Thymus (tissue), 14 donors: ENCODE measurements at places on chromosomes 6 and 20. TPM values are rescaled to one million over a fixed set of nuclear protein-coding genes. Genes with fewer than 3 reads are reported as not detected.
A peak's percentile ranks its signal among the peaks of the same experiment; 100 is the strongest.

DNA sequence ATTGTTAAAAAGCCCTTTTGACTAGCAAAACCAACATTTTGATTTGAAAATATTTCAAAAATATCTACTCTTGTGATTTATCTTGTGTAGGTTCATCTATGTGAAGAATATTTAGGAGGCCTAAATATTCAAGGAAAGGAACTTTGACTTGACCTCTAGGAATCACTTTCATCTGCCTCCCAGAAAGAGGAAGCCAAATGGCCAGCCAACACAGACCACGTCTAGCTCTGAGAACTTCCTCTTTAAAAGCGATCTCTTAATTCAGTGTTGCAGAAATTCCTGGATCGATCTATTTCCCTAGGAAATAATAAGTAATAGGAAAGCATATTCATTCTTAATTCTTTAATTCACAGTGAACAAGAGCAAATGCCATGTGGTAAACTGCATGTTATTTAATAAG is 9.6 kb upstream of the MOXD1 start:
- no peak for DNase-seq
- no peaks in the 10 kb centered on the region for H3K27me3 ChIP-seq
- H3K4me3 ChIP-seq = no peak overlapping the region
- H3K36me3 ChIP-seq = no peaks in the 10 kb centered on the region
- no peak overlapping the region for H3K27ac ChIP-seq

DNA sequence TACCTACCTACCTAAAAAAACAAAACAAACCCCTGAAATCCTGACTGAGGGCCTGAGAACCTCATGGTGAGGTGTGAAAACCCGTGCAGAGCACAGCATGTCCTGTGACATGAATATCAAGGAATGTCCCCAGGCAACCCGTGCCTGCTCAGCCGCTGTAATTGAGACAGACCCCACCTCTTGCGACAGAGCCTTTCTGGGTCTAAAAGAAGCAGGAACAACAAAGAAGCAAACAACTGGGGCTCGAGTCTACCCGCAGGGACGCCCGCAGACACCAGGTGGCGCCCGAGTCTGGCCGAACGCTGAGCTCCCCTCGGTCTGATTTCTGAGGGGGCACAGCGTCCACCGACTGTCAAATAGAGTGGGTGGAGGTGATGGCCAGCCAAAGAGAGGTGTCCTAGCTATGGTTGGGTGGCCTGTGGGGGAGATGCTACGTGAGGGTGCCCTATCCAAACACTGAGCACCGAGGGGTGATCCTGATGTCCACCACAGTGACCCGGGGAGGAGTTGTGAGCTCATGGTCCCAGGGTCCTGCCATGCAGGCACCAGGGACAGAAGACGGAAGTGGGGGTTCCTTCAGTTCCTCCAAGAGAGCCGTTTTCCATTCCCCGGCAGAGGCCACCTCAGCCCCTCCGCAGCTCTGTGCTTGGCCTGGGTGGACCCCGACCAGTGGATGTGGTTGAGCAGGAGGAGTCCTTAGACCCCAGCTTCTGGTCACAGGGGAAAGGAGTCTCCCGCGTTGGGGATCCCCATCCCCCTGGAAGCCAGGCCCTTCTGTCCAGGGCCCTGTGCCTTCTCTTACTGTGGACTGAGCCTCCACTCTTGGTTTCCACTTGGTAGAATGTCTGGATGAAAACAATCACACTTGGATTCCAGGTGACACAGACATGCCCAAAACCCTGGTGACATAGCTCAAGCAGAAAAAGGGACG is 268.2 kb downstream of the CDC5L start:
- peak; percentile 56 for DNase-seq
- H3K4me1 ChIP-seq = no peaks in the 10 kb centered on the region
- H3K4me3 ChIP-seq = no peak overlapping the region
- no peaks in the 10 kb centered on the region for H3K27me3 ChIP-seq

DNA sequence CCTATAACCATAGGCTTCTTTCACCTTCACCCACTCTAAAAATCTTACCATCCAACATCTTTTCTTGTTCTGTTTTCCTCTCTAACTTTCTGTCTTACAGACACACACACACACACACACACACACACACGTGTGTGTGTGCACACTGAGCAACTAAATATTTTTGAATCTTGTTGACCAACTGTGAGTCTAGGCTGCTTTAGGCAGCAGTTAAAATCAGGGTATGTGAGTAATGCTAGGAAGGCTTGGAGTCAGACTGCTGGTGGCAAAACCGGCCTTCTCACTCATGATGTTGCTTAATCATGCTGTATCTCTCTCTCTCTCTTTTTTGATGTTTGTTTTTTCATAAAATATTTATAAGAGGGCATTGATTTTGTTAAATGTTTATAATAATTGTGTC is 103.1 kb upstream of the TBX18 start:
- DNase-seq = no peak
- H3K36me3 ChIP-seq = no peaks in the 10 kb centered on the region
- no peak overlapping the region for H3K27ac ChIP-seq
- no peak overlapping the region for H3K4me3 ChIP-seq
- no peaks in the 10 kb centered on the region for H3K27me3 ChIP-seq

DNA sequence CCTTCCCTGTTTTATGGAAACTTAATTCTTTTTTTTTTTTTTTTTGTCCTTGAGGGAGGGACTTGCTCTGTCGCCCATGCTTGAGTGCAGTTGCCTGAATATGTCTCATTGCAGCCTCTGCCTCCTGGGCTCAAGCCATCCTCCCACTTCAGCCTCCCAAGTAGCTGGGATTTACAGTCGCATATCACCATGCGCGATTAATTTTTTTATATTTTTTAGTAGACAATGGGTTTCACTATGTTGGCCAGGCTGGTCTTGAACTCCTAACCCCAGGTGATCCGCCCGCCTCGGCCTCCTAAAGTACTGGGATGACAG is 654 bp downstream of the TMEM14C start:
- H3K36me3 ChIP-seq = peaks cover 13% of the 10 kb centered on the region
- H3K4me3 ChIP-seq = peak overlapping the region; percentile 59
- peak overlapping the region; percentile 80 for H3K27ac ChIP-seq
- DNase-seq = no peak
- H3K4me1 ChIP-seq = peaks cover 9% of the 10 kb centered on the region

DNA sequence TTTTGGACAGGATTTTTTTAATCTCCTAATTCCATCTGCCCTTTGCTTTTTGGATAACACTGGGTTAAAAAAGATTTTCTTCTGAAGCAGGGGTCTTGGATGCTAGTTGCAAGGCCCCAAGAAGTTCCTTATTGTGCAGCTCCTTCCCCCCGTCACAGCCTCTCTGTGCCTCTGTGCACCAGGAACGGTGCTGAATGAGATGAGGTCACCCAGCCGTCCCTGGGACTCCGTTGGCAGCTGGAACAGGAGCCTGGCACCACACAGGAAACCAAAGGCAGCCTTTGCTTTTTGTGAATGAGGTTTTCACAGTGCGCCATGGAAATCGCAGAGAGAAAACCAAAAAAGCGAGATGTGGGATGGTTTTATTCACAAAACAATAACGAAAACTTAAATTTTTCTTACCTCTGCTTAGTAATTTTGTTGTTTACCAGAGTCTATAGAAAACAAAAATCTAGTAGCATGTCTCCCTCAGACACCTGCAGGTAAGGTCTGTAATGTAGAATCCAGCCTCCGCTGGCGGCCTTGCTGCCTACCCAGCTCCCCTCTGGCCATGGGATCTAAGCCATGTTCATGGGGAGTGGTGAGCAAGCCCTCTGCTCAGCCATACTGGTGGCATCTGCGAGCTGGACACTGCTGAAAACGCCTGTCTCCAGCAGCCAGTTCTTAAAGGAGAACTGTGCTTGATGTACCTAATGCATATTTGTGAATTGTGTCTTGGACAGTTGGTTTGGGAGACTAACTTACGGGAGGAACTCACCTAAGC is 40.4 kb upstream of the SYNJ2 start:
- no peaks in the 10 kb centered on the region for H3K27me3 ChIP-seq
- H3K4me1 ChIP-seq = no peaks in the 10 kb centered on the region
- H3K36me3 ChIP-seq = peaks cover 9% of the 10 kb centered on the region
- H3K4me3 ChIP-seq = no peak overlapping the region
- H3K27ac ChIP-seq = no peak overlapping the region

- no peaks in the 10 kb centered on the region for H3K36me3 ChIP-seq
- H3K27ac ChIP-seq = no peak overlapping the region
- H3K27me3 ChIP-seq = no peaks in the 10 kb centered on the region
- H3K4me1 ChIP-seq = no peaks in the 10 kb centered on the region
These were observed 668.2 kb downstream of the DHX35 start for GRCh38 chr20:39630215-39630908.

DNA sequence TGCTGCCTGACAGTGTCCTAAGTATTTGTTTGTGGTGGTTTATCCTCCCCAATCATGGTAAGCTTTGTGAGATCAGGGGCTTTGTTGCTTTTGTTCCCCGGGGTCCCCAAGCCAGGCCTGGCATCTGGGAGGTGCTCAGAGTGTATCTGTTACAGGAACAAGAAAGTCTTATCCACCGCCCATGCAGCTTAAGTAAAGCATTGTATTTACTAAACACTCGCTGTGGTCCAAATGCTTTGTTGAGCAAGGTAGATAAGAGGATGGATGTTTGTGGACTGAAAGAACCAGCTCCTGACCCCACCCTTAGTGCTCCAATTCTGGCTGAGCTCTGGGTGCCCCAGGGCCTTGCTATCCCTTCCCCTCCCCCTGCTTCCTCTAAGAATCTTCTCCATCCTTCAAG is 19.8 kb upstream of the TFAP2C start:
- H3K36me3 ChIP-seq = no peaks in the 10 kb centered on the region
- H3K4me1 ChIP-seq = no peaks in the 10 kb centered on the region
- no peak overlapping the region for H3K27ac ChIP-seq
- no peak overlapping the region for H3K4me3 ChIP-seq
- H3K27me3 ChIP-seq = no peaks in the 10 kb centered on the region
- DNase-seq = no peak

DNA sequence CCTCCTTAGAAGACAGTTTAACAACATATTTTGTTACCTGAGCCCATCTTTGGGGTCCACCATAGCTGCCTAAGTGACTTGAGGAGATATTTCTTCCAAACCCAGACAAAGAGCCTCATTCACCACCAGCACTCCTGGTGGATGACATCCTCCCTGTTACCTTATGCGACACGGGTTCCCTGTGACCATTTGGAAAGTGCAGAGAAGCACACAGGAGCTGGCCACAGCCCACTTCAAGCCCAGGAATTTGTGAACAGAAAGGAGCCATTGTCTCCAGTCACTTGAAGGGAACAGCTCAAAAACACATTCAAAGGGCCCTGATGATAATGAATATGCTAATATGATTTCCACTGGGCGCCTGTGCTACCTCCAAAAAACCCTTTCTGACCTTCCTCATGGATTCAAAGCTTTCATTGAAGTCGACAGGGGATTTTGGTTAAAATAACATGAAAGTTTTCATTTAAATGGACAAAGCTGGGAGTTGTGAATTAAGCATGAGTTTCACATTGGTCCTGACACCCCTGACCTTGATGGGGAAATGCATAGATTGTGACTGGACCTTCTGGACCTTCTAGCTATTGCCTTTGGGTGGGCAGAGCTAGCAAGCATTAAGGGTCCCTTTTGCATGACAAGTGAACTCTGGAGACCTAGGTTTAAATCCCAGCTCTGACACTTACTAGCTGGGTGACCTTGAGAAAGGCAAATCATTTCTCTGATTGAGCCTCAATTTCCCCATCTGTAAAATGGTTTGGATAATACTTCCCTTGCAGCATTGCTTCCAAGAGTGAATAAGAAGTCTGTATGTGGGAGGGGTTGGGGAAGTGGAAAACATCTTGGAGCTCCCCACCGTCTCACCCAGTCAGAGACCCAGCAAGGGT is 83.3 kb upstream of the SIRPA start:
- peaks cover 7% of the 10 kb centered on the region for H3K4me1 ChIP-seq
- peaks cover 23% of the 10 kb centered on the region for H3K27me3 ChIP-seq
- H3K4me3 ChIP-seq = no peak overlapping the region
- no peaks in the 10 kb centered on the region for H3K36me3 ChIP-seq
- DNase-seq = no peak

DNA sequence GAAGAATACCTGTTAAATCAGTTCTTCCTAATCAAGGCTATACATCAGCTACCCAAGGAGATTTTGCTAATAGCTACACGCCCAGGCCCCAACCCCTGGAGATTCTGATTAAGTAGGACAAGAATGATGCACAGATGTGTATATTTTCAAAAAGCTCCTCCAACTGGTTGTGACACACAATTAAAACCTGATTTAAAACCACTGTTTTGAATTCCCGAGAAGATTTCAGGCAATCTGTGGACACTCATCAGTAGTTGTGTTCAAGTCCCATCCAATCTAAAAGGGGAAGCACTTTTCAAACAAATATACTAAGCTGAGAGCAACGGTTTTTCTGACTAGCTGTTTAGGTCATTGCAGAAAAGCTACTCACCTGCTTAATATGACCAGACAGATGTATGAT is 118.9 kb upstream of the NHSL1 start:
- no peak for DNase-seq
- H3K27me3 ChIP-seq = no peaks in the 10 kb centered on the region
- H3K4me3 ChIP-seq = no peak overlapping the region
- H3K4me1 ChIP-seq = no peaks in the 10 kb centered on the region

- DNase-seq = no peak
- H3K4me3 ChIP-seq = no peak overlapping the region
- no peaks in the 10 kb centered on the region for H3K4me1 ChIP-seq
- H3K36me3 ChIP-seq = peaks cover 4% of the 10 kb centered on the region
These were observed 127.5 kb upstream of the SCGN start for GRCh38 chr6:25524542-25524941.

DNA sequence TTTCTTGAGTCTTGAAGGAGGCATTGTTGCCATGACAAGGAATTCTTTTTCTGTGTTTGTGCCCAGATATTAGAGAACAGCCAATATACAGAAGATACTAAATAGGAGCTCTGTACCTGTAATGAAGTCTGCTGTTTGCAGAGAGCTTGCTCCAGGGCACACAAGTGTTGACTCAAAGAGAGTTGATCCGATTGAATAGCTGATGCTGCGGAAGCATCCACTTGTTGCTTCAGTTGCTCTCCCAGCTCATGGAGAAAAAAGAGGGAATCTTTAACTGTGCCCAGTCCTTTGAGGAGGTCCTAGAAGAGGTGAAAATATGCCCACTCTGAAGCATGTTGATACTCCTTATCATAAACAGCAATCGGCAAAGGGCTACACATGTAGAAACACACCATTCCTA is 411.4 kb downstream of the ESR1 start:
- no peak for DNase-seq
- H3K36me3 ChIP-seq = peaks cover 43% of the 10 kb centered on the region
- peaks cover 4% of the 10 kb centered on the region for H3K4me1 ChIP-seq
- H3K27ac ChIP-seq = no peak overlapping the region
- H3K27me3 ChIP-seq = no peaks in the 10 kb centered on the region

- peaks cover 15% of the 10 kb centered on the region for H3K4me1 ChIP-seq
- H3K27me3 ChIP-seq = no peaks in the 10 kb centered on the region
- peak; percentile 78 for DNase-seq
- H3K36me3 ChIP-seq = peaks cover 8% of the 10 kb centered on the region
- peak overlapping the region; percentile 91 for H3K27ac ChIP-seq
- H3K4me3 ChIP-seq = peak overlapping the region; percentile 45
These were observed 142.1 kb downstream of the MYB start for GRCh38 chr6:135323202-135323668.

- H3K27me3 ChIP-seq = peaks cover 44% of the 10 kb centered on the region
- H3K36me3 ChIP-seq = no peaks in the 10 kb centered on the region
- H3K4me1 ChIP-seq = peaks cover 13% of the 10 kb centered on the region
- DNase-seq = no peak
- no peak overlapping the region for H3K27ac ChIP-seq
These were observed 5.6 kb upstream of the GRM4 start for GRCh38 chr6:34151321-34152041.

GRCh38 chr20:51636123-51636522 is 93.6 kb upstream of the NFATC2 start:
- no peaks in the 10 kb centered on the region for H3K27me3 ChIP-seq
- no peak overlapping the region for H3K27ac ChIP-seq
- H3K36me3 ChIP-seq = no peaks in the 10 kb centered on the region
- no peak overlapping the region for H3K4me3 ChIP-seq

The C20orf141 gene
- not detected for total RNA-seq

The HIVEP2 gene
- total RNA-seq = 16.4 TPM

The MUCL3 gene
- total RNA-seq = 0.05 TPM

The C6orf141 gene
- total RNA-seq = 0.38 TPM

The CPNE5 gene
- 0.57 TPM for total RNA-seq
